CD4-positive, CD25-positive, alpha-beta regulatory T cell (primary cell): ENCODE measurements at places on chromosomes 7 and 10. TPM values are rescaled to one million over a fixed set of nuclear protein-coding genes. Genes with fewer than 3 reads are reported as not detected.

The PDE1C gene
- not detected for total RNA-seq

The MYO1G gene
- 427 TPM for total RNA-seq

The MRC1 gene
- total RNA-seq, result 0.37 TPM

The PCBD1 gene
- 14.0 TPM for total RNA-seq

The UNCX gene
- not detected for total RNA-seq

The PDSS1 gene
- 8.4 TPM for total RNA-seq

The ANKRD1 gene
- not detected for total RNA-seq

The FIGNL1 gene
- 13.8 TPM for total RNA-seq

The ANK3 gene
- 32.6 TPM for total RNA-seq

DNA sequence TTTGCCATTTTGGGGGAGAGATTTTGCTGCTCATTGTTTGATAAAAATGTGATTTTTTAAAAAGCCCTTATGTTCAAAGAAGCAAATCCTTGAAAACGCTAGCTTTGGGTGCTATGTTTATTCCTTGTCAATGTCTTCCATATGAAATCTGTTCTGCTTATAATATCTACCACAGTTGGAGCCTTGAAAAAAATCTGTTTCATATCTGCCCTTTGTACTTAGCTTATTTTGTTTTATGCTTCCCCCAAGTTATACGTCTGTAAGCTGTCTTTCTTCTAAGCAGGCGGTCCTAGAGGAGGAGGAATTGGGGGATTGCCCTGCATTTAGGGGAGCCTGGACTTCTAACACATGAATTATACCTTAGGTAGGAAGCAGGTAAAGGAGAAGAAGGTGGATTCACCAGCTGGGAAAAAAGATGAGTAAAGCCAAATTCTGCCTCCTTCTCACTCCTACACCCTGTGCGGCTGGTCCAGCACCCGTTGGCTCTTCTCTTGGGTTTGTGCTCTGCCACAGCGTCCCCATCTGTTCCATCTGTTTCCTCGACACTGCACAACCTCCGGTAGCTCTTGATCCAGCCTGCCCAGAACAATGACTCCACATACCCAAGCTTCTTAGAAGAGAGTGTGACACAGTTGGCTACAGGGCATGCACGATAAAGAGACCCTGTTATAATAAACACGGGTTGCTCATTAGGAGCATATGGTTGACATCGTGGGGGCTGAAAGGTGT is 31.9 kb upstream of the NEUROD6 start:
- no peak overlapping the region for H3K27ac ChIP-seq
- H3K4me3 ChIP-seq, result no peak overlapping the region
- no peaks in the 10 kb centered on the region for H3K36me3 ChIP-seq
- H3K4me1 ChIP-seq, result no peaks in the 10 kb centered on the region

GRCh38 chr7:16619979-16620408 is 25.6 kb downstream of the ANKMY2 start:
- no peak overlapping the region for H3K27ac ChIP-seq
- DNase-seq, result no peak
- H3K4me1 ChIP-seq, result no peaks in the 10 kb centered on the region
- no peak overlapping the region for H3K4me3 ChIP-seq

DNA sequence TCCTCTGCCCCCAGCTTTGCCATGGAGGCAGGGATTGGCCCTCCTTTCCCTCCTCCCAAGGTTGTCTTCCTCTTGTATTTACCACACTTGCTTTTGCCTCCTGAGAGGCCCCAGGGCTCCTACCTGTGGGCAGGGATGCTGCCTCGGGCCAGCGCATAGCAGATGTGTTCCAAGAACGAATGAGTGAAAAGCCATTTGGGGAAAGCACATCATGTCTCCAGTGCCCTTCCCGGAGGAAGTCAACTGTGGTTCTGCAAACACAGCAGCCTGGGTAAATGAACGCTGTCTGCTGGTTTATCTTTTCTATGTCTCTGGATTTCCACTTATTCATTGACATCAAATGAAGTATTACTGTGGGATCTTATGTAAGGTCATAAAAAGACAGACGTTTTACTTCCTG is 161.7 kb downstream of the FANK1 start:
- no peaks in the 10 kb centered on the region for H3K27me3 ChIP-seq
- no peaks in the 10 kb centered on the region for H3K36me3 ChIP-seq
- H3K4me1 ChIP-seq, result no peaks in the 10 kb centered on the region
- DNase-seq, result no peak

- peaks cover 89% of the 10 kb centered on the region for H3K36me3 ChIP-seq
- H3K4me3 ChIP-seq, result no peak overlapping the region
- H3K4me1 ChIP-seq, result no peaks in the 10 kb centered on the region
- H3K27me3 ChIP-seq, result no peaks in the 10 kb centered on the region
Measured at GRCh38 chr10:103882285-103883007, 27.1 kb upstream of the SH3PXD2A start.

GRCh38 chr10:129956876-129957673 is 7.0 kb downstream of the EBF3 start:
- no peak for DNase-seq
- H3K4me3 ChIP-seq, result no peak overlapping the region
- H3K4me1 ChIP-seq, result peaks cover 18% of the 10 kb centered on the region
- H3K27me3 ChIP-seq, result peaks cover 47% of the 10 kb centered on the region
- no peak overlapping the region for H3K27ac ChIP-seq

GRCh38 chr7:151697515-151697895 is 177.8 kb upstream of the RHEB start:
- no peak overlapping the region for H3K4me3 ChIP-seq
- no peaks in the 10 kb centered on the region for H3K4me1 ChIP-seq
- no peak overlapping the region for H3K27ac ChIP-seq

DNA sequence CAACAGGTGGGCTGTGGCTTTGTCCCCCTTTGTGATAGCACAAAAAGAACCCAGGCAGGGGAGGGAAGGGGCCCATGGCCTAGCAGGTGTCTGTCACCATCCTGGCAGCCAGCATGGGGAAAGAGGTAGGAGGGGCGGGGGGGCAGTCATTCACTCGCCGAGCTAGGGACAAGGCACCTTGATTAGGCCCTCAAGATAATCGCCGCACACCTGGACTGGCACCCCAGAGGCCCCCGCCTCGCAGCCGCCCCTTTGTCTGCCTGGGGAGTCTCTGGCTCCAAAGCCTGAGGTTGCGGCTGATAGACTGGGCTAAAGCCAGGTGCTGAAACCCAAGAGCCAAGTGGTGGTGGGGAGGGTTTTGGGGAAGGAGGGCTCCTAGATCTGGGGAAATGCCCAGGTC is 151.2 kb upstream of the PCBD1 start:
- H3K36me3 ChIP-seq, result no peaks in the 10 kb centered on the region
- no peaks in the 10 kb centered on the region for H3K27me3 ChIP-seq
- H3K4me3 ChIP-seq, result no peak overlapping the region
- DNase-seq, result no peak
- H3K27ac ChIP-seq, result no peak overlapping the region
- H3K4me1 ChIP-seq, result no peaks in the 10 kb centered on the region

DNA sequence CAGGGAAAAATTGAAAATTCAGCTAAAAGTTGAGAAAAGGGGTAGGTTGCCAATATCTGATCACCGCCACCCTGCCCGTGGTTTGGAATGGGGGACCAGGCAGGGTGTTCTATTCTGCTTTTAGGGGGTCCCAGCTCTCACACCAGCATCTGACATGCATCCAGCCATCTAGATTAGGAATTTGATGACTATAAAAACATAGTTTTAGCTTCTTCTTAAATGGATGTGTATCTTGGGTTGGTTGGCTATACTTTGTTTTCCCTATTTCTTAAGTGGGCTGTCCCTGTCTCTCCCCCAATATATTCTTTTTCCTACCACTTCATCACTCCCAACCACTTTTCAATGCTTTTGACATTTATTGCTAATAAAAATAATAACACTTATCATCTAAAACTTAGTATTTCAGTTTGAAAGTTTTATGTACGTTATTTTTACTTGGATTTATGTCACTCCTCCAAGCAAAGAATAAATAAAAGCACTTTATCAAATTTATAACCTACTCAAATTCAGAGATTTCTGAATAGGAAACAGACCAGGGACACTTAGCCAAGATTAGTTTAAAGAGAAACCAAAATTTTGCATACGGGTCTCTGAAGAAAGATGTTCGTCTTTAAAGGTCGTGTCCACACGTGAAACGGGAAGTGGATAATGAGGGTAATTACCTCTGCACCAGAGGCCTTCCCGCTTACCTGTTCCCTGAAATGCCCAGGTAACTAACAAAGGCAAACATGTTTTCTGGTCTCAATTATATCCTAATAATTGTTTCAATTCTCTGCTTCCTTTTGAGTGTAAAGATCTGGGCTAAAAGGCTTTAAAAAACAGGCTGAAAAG is 233.2 kb upstream of the AUTS2 start:
- no peaks in the 10 kb centered on the region for H3K27me3 ChIP-seq
- no peak overlapping the region for H3K27ac ChIP-seq
- H3K4me3 ChIP-seq, result no peak overlapping the region
- H3K36me3 ChIP-seq, result no peaks in the 10 kb centered on the region
- H3K4me1 ChIP-seq, result no peaks in the 10 kb centered on the region

DNA sequence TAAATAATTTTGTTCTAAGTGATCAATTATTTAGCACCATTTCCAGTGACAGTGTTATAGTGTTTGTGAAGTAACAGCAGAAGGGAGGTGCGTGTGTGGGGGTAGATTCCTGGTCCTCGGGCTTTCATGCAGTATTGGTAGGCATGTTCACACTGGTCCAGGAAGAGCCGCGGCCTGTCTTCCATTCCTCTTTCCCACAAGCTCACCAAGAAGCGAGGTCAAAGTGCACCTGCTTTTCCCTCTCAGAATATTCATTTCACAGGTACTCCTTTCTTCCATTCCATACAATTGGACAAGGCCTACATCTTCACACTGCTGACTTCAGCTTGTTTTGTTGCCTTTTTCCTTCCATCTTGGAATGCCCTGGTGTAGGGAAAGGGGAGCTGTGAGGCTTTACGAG is 151.8 kb upstream of the CELF2 start:
- no peak overlapping the region for H3K4me3 ChIP-seq
- H3K36me3 ChIP-seq, result no peaks in the 10 kb centered on the region
- H3K27ac ChIP-seq, result no peak overlapping the region
- no peak for DNase-seq

DNA sequence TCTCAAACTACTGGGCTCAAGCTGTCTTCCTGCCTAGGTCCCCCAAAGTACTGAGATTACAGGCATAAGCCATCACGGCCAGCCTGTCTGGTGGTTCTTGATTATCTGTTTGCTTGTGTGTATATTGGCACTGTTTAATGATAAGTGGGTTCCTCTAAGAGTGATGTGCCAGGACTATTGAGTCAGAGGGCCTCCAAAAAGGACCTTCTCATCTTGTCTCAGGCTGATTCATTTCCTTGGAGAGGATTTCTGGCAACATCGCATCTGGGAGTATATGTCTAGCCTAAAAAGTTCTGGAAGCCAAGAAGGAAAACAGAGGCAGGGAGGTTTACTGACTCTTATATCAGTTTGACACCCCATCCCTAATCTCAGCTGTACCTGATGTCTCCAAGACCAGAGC is 27.1 kb upstream of the AKAP9 start:
- peaks cover 8% of the 10 kb centered on the region for H3K27me3 ChIP-seq
- H3K4me3 ChIP-seq, result no peak overlapping the region

GRCh38 chr7:104836976-104837375 is 177.0 kb upstream of the KMT2E start:
- no peak for DNase-seq
- H3K27me3 ChIP-seq, result peaks cover 8% of the 10 kb centered on the region
- H3K4me3 ChIP-seq, result no peak overlapping the region
- H3K4me1 ChIP-seq, result no peaks in the 10 kb centered on the region

DNA sequence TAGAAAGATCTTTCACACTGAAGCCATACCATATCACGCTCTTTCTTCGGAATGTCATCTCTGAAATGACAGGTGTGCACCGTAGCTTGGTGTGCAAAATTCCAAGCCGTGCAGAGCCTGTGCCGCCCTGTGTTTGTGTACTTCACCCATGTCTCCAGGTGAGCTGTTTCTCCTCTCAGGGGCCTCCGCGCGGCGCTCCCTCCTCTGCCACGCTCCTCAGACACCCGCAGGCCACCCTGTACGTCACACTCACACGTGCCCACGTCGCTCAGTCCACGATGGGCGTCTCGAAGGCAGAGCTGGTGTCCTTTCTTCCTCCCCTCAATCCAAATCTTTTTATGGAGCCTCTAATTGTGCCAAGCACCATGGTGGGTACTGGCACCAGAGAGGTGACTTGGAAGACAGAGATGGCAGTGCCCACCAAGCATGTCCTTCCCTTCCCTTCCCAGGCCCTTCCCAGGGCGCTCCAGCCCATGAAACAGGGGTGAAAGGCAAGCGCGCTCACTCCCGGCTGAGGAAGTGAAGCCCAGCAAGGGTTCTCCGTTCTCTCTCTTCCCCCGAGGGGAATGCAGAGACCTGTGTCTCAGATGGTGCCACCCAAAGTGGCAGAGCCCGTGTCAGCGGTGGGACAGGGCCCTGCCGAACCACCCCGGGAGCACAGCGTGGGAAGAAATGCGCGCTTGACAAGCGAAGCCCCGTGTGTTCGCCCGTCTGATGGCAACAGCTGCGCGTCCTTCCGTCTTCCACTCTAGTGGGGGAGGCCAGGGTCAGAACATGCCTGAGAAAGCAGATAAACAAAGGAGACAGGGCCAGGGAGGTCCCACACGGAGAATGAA is 292.5 kb upstream of the SHH start:
- no peak overlapping the region for H3K4me3 ChIP-seq
- DNase-seq, result no peak
- no peaks in the 10 kb centered on the region for H3K4me1 ChIP-seq
- H3K27me3 ChIP-seq, result no peaks in the 10 kb centered on the region

- DNase-seq, result no peak
- no peak overlapping the region for H3K4me3 ChIP-seq
- H3K27me3 ChIP-seq, result no peaks in the 10 kb centered on the region
- H3K4me1 ChIP-seq, result no peaks in the 10 kb centered on the region
- no peaks in the 10 kb centered on the region for H3K36me3 ChIP-seq
Measured at GRCh38 chr7:120171406-120171805, 101.6 kb upstream of the KCND2 start.

DNA sequence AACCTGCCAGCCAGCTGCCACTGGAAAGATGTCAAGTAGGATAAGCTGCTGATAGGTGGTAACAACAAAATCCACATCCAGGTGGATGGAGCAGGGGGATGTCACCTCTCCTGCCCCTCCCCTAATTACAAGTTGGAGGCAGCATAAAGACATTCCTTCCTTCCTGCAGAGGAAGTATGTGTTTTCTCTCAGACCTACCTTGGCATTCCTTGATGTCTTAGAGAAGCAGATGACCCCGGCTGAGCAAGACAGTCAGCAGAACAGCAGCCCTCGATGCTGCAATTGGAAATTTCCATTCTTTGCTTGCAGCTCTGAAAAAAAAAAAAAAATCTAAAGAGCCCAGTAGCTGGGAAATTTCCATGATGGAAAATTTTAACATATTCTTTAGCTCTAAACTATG is 137.5 kb upstream of the MKLN1 start:
- no peak overlapping the region for H3K4me3 ChIP-seq
- H3K36me3 ChIP-seq, result no peaks in the 10 kb centered on the region
- H3K27ac ChIP-seq, result no peak overlapping the region
- no peaks in the 10 kb centered on the region for H3K27me3 ChIP-seq
- peaks cover 25% of the 10 kb centered on the region for H3K4me1 ChIP-seq
